Activated CD8-positive, alpha-beta memory T cell treated with anti-CD3 and anti-CD28 coated beads, Interleukin-2, amount 50 U/mL, for 4 hours (primary cell): ENCODE measurements at places on chromosomes 1 and 21.

GRCh38 chr1:42176902-42177519, 12.5 kb upstream of the GUCA2A start:
- no peak for DNase-seq

DNA sequence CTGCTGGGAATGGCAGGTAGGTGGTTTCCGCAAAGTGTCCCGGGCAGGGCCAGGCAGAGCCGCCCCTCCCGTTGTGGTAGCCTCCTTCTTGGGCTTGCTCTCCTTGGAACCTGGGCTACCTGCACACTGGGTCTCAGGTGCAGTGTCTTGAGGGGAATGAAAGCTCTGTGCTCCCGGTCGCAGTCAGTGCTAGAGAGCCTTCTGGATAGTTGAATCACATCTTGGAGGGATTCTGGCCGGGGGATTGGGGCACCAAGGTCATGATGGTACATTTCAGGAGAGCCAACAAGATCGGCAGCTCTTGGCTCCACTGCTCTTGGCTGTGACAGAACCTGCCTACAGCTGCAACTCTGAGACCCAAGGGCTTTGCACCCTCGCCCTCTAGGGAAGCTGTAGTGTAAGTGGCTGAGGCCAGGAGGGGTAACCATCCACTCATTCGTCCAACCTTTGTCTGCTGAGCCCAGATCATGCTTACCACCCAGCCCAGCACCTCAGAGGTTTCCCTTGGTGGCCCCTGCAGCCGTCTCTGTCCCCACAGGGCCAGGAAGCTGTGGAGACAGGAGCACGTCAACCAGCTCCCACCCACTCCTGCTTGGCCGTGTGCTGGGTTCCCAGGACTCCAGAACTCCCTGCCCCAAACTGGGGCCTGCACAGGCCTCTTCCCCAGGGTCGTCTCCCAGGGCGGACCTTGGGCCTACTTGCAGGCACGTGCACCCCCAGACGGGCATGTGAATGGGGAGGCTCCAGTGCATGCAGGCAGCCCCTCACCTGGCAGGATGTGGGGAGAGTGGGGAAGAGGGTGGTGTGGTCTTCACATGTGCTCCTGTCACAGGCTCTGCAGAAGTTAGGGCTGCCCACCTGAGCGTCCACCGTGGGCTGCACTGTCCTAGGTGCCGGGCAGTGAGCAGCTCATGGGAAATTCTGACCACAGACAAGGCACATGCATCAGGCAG, 40.0 kb downstream of the NTPCR start:
- no peak for DNase-seq

GRCh38 chr1:25817840-25818501, 1.8 kb upstream of the MTFR1L start:
- no peak for DNase-seq

DNA sequence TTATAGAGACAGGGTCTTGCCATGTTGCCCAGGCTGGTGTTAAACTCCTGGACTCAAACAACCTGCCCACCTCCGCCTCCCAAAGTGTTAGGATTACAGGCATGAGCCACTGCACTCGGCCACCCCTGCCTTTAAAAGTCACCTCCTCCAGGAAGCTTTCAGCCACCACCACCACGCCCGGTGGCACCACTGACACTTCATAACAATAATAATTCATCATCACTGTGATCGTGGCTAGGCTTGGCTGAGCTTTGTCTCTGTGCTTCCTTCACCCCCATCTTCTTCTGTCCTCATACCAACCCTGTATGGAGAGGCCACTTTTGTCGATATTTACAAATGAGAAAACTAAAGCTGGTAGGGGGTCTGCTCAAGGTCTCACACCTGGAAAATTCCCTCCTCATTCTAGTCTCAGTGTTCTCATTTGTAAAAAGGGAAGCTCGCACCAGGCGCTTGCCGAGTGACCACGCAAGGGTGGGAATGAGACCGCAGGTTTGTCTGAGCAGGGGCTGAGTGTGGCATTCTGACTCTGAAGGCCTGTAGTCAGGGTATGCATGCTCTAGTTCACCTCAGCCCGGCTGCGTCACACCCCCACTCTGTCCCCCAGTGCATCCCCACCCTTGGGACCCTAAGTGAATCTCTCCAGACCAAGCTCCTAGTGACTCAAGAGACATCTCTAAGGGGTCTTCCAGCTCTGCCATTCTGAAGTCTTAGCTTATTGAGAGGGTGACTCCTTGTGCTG, 12.9 kb upstream of the EPHA2 start:
- no peak for DNase-seq

- no peak for DNase-seq
Measured at GRCh38 chr1:61268546-61269240, 186.3 kb downstream of the NFIA start.

- DNase-seq = no peak
Measured at GRCh38 chr21:14995226-14995625, 69.6 kb downstream of the NRIP1 start.

GRCh38 chr1:76697361-76697760, 169.9 kb upstream of the ST6GALNAC5 start:
- DNase-seq = no peak

- DNase-seq = no peak
Measured at GRCh38 chr1:46618754-46619415, 2.3 kb upstream of the MOB3C start.

DNA sequence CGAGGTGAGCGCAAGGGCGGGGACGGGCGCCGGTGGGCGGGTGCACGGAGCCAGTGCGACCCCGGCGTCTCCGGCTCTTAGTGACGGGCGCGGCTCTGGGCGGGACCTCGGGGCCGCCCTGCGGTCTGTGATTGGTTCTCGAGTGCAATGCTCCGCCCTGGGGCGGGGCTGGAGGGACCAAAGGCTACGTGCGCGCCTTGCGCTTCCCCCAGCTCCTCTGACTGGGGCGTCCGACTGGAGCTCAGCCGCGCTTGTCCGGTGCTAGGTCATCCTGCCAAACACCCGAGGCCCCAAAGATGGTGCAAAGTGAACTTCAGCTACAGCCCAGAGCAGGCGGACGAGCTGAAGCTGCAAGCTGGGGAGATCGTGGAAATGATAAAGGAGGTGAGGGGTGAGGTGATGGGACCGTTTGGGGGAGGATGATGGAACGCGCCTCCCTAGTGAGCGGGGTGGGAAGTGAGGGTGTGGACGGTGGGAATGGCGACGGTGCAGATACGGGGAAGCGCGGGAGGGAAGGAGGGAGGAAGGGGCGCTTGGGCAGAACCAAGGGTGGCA, 811 bp downstream of the SH3D21 start:
- peak; percentile 94 for DNase-seq

GRCh38 chr1:184113251-184113650, 61.7 kb downstream of the TSEN15 start:
- no peak for DNase-seq

GRCh38 chr21:17514124-17514845, 1.4 kb downstream of the CXADR start:
- DNase-seq = no peak

DNA sequence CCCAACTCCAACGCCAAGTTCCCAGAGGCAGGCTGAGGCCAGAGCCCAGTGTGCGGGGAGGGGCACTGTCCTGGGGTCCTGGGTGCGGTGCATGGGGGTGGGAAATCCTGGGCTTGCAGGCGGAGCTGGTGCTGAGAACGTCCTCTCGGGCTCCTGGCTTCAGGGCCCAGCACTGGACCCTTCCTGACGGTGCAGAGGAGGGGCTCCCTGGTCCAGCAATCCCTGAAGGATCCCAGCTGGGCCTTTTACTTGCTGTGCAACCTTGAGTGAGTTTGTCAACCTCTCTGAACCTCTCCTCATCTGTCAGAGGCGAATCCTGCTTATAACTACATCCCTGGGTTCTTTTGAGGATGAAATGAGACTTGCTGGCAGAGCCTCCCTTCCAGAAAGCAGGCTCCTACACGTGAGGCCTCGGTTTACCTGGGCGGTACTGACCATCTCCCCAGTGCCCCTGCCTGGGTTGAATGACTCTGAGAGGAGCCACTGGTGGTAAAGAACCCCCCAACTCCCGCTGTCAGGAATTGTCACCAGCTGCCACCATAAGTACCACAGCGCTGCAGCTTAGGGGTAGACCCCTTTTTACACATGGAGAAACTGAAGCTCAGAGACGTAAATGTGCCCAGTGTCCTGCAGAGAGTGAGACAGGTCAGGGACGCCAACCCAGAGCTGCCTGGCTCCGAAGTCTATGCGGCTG, 77.3 kb downstream of the DHRS3 start:
- DNase-seq = no peak

GRCh38 chr1:151156515-151156819, at the start of gene TNFAIP8L2:
Gene TNFAIP8L2, plus strand, starts transcription at chr1:151156649. Its CDS starts 2,049 bp downstream, at chr1:151158698.
- DNase-seq = peak; percentile 75

DNA sequence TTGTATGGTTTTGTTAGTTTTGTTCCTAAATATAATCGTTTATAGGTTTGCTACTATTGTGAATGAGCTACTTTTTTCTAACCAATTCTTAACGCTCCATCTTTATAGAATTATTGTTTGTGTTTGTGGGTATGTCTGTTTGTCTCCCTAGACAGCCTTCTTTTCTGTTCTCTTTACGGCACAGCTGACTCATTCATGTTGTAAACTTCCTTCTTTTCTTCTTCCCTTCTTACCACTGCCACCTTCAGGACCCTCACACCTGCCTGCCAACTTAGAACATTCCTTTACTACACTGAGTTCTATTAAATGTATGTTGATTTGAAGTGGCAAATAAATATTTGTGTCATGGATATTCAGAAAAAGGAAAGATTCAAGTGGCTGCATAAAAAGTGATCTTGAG, 29.1 kb downstream of the AK5 start:
- no peak for DNase-seq
